ENCODE measurements at places on chromosomes 4 and X. TPM values are rescaled to one million over a fixed set of nuclear protein-coding genes. Genes with fewer than 3 reads are reported as not detected.

The OTUD5 gene
- total RNA-seq, result 34.7 TPM

The SLITRK4 gene
- 29.5 TPM for total RNA-seq

The SYN1 gene
- 1.6 TPM for total RNA-seq

The AADAT gene
- 10.0 TPM for total RNA-seq

The RRH gene
- total RNA-seq, result not detected

The CSAG1 gene
- not detected for total RNA-seq

The HSD17B13 gene
- not detected for total RNA-seq

The CRMP1 gene
- total RNA-seq, result 6.6 TPM

The CT83 gene
- not detected for total RNA-seq

The CT45A10 gene
- not detected for total RNA-seq

The GPR143 gene
- 27.1 TPM for total RNA-seq

The PDGFRA gene
- 2.9 TPM for total RNA-seq

The TEX13B gene
- total RNA-seq, result not detected

The P2RY10 gene
- not detected for total RNA-seq

The MAGEA10 gene
- not detected for total RNA-seq

The TRIM2 gene
- 33.8 TPM for total RNA-seq

The PF4V1 gene
- not detected for total RNA-seq

The KLB gene
- total RNA-seq, result not detected

The EPHA5 gene
- total RNA-seq, result 0.25 TPM

The GPR34 gene
- not detected for total RNA-seq

The HELT gene
- total RNA-seq, result not detected

The PABPC1L2B gene
- total RNA-seq, result not detected

The N4BP2 gene
- 4.2 TPM for total RNA-seq

The DUSP21 gene
- total RNA-seq, result not detected

The BEX5 gene
- 0.16 TPM for total RNA-seq

The NPY2R gene
- total RNA-seq, result not detected

The ADAM29 gene
- total RNA-seq, result not detected

The HS6ST2 gene
- 6.1 TPM for total RNA-seq

The TREX2 gene
- total RNA-seq, result 0.13 TPM

The CENPVL1 gene
- not detected for total RNA-seq

The TEX13D gene
- not detected for total RNA-seq

The XAGE1A gene
- not detected for total RNA-seq

The ATRX gene
- 38.1 TPM for total RNA-seq

The CTAG2 gene
- 2.8 TPM for total RNA-seq

The MEPE gene
- not detected for total RNA-seq

The FAM9B gene
- not detected for total RNA-seq

The ABLIM2 gene
- 10.9 TPM for total RNA-seq

The SORBS2 gene
- 3.7 TPM for total RNA-seq
